Nucleus accumbens (tissue), 56 donors: ENCODE measurements at places on chromosomes 11 and 22.
A peak's percentile ranks its signal among the peaks of the same experiment; 100 is the strongest.

DNA sequence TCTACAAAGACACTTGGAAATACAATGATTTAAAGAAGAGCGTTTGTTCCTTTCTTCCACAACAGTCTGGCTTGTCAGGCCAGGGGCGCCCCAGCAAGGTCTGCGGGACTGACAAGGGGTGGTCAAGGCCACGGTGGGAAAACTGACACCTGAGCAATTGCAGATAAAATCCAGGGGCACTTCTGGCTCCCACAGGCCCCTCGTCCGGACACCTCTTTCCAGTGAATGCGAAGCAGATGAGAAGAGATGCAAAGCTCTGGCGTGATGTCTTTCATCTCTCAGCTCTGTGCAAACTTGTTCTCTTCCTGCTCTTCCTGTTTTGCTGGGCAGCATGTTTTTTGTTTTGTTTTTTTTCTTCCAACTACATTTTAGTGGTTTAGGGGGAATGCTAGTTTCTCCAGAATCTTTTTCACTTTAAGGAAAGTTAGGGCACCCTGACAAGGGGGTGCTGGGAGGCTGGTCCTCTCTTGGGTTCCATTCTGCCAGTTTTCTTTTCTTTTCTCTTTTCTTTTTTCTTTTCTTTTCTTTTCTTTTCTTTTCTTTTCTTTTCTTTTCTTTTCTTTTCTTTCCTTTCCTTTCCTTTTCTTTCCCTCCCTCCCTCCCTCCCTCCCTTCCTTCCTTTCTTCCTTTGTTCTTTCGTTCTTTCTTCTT lies 11.1 kb upstream of the CBX6 start:
- DNase-seq, result no peak

DNA sequence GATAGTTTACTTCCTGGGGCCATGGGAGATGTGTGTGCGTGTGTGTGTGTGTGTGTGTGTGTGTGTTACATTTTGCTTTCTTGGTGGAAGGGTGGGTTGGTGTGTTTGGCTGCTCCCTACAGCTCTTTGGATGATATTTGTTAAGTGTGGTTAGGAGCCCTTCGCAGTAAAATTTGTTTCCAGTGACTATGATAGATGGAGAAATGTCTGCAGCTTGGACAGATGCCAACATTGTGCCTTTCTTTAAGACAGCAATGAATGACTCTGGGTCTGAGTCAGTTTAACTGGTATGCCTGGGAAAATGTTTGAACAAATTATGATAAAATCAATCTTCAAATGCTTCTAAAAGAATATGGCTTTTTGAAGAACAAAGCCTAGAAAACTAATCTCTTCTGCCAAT lies 102.7 kb upstream of the TRPC6 start:
- no peak for DNase-seq

DNA sequence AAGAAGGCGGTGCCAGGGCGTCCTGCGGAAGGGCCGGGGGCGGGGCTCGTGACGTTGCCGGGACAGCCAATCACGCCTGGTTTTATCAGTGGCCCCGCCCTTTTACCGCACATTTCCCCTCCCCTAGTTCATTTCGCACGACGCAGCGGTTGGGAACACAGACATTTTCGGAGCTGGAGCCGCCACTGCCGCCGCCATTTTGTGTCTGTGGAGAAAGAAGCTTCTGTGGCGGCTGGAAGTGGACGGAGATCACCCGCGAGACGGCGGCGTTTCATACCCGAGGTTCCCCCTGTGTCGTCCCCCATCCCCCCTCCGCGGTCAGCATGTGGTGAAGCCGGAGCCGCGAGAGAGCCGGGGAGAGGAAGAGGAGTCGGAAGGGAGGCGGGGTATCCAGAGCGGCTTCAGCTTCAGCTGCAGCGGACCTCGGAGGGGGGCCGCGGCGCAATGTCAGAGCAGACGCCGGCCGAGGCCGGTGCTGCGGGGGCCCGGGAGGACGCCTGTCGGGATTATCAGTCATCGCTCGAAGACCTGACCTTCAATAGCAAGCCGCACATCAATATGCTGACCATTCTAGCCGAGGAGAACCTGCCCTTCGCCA lies at the start of gene PCF11:
Gene PCF11 (plus strand): TSS at position 136 of the 598 bp plus-strand sequence. CDS start 309 bp downstream, at position 445.
- DNase-seq, result no peak

DNA sequence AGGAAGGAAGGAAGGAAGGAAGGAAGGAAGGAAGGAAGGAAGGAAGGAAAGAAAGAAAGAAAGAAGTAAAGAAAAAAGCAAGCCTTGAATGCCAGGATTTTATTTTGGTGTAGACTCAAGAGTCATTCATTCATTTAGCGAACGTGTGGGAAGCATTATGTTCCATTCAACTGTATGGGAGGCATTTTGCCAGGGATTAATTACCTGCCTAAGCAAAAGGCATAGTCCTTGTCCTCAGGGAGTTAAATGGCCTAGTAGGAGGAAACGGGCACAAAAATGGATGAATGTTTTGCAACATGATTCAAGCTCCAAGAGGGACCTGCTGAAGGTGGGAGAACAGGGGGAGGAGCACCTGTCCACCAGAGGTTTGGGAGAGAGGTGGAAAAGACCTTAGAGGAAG lies 16.2 kb upstream of the ZNRF3 start:
- no peak for DNase-seq

DNA sequence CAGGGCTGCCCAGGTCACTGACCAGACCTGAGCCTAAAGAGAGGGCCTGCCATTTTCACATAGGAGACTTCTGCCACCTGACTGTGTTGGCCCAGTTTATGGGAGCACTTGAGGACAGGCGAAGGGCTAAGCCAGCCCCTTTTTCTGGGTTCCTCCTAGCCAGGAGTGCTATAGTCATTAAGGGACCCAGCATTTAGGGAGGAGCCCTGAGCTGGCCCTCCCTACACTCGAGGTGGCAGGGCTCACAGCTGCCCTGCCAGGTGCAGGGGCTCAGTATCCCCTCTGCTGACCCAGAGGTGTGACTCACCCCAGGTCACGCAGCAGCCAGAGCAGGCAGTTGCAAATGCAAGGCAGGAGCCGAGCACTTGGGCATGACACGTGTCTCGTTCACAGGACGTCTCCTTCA lies 86.3 kb upstream of the CRYBB3 start:
- DNase-seq, result no peak

DNA sequence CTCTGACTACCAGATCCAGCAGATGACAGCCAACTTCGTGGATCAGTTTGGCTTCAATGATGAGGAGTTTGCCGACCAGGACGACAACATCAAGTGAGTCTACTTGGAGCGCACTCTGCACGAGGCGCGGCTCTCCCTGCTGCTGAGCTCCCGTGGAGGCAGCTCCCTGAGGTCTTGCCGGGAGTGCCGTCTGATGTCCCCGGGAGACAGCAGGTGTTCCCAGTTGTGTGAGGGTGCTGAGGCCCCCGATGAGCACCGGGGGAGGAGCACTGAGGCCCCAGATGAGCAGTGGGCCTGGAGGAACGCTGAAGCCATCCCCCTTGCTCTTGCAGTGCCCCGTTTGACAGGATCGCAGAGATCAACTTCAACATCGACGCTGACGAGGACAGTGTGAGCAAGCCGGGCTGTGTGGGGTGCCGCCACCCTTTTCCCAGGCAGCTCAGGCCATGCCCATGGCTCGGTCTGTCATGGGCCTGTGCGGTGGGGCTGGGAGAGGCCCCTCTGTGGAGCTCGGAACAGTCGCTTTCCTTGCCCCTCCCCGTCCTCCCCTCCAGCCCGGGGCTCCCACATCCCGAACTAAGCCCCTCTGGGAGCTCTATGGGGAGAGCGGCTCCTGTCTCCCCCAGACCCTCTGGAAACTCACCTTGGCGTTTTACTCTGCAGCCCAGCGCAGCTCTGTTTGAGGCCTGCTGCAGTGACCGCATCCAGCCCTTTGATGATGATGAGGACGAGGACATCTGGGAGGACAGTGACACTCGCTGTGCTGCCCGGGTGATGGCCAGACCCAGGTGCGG lies 37.1 kb downstream of the SBF1 start:
- no peak for DNase-seq

GRCh38 chr11:128488471-128488870 lies 98.9 kb downstream of the ETS1 start:
- no peak for DNase-seq

GRCh38 chr22:17945888-17946648 lies 78.3 kb downstream of the MICAL3 start:
- no peak for DNase-seq

DNA sequence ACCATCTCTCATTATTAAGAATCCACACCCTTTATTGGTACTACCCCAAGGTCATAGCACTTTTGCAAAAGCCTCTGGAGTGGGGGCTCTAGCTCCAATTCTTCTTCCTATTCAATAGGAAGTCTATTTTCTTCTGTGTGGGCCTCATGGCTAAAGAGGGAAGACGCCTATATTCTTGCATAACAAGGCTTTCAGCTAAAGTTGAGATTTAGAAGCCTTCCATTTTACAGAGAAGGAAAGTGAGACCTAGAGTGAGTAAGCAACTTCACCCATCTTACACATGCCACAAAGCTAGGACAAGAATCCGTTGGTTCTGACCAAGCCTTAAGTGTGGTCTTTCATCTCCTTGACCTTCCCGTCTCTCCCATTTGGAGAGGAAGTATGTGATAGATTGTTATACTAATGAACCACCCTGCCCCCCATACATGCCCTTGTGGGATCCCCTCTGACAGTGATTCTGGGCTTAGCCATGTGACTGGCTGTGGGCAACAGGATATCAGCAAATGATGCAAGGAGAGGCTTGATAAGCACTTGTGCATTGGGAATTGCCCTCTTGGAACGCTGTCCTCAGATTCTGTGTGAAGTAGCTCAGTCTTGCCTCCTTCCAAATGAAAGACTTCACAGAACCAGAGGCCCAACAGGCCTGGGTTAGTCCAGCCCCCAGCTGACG lies 12.3 kb downstream of the BACE1 start:
- DNase-seq, result no peak

DNA sequence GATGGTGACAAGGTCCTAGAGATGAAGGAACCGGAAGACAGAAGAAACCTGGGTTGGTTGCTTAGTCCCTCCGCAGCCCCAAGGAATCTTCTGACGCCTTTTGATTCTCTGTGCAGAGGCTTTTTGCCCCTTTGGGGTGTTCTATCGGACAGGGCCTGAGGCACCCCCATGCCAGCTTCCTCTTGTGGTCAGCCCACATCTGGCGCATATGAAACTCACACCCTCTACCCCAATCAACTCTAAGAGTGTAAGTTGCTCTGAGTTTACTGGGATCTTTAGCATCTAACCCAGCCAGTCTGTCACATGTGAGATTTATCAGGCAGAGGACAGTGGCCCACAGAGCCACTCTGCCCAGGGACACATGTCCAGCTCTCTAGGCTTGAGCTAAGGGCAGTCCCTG lies 17.4 kb downstream of the RASD2 start:
- no peak for DNase-seq

DNA sequence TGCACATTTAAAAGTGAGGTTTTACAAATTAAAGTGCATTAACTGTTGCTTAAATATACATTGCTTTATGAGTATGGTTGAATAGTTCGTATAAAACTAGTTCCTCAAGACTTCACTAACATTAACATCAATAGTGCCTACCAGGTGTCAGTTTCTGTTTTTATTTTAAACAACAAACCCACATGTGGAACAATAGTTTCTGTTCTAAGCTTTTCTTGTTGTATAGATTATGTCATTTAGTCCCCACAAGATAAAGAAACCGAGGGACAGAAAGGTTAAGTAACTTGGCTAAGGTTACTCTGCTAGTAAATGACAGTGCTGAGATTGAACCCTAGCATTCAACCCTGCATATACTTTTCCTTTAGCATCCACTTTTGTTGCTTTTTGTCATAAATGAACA lies 41.4 kb upstream of the ST14 start:
- no peak for DNase-seq

DNA sequence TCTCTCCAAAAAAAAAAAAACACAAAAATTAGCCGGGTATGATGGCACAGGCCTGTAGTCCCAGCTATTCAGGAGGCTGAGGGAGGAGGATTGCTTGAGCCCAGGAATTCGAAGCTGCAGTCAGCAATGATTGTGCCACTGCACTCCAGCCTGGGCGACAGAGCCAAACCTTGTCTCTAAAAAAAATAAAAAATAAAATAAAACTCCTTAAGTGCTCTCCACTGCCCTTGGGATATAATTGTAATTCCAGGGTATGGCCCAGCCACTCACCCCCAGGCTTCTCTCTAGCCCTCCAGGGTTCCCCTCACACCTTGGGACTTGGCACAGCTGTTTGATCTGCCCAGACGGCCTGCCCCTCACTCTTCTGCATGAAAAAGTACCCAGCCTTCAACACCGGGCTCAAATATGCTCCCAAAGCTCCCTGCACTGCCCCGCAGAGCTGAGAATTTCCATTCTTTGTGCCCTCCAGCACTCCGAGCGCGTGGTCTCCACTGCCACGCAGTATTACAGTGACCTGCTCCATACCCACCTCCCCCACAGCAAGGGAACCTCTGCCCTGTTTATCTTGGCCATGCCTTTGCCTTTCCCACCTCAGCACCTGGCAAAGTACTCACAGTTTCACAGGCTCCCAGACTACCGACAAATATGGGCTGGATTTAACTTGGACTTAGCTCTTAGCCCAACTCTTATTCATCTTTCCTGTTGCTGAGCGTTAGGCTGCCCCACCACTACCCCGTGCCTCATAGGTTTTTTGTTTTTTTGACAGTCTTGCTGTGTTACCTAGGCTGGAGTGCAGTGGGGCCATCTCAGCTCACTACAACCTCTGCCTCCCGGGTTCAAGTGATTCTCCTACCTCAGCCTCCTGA lies 7.6 kb upstream of the FTH1 start:
- DNase-seq, result no peak

DNA sequence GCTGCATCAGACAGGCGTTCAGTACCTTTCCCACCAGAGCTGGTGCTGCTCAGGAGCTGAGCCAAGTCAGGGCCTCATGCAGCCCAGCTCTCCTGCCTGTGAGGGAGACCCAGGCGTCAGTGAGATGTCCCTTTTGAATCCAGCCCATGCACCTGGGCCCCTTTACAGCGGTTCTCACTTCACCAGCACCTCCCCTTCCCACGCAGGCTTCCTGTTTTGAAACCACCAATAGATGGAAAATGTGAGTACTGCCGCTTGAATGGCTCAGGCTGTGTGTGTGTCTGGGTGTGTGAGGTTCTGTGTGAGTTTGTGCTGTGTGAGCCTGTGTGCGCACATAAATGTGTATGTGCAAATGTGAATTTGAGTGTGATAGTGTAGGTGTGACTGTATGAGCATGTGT lies 88.4 kb downstream of the UBASH3B start:
- no peak for DNase-seq

GRCh38 chr11:44943696-44944095 lies 7.0 kb downstream of the TP53I11 start:
- DNase-seq, result no peak

- no peak for DNase-seq
These were observed 114.0 kb downstream of the ZNF280B start for GRCh38 chr22:22394591-22394990.

DNA sequence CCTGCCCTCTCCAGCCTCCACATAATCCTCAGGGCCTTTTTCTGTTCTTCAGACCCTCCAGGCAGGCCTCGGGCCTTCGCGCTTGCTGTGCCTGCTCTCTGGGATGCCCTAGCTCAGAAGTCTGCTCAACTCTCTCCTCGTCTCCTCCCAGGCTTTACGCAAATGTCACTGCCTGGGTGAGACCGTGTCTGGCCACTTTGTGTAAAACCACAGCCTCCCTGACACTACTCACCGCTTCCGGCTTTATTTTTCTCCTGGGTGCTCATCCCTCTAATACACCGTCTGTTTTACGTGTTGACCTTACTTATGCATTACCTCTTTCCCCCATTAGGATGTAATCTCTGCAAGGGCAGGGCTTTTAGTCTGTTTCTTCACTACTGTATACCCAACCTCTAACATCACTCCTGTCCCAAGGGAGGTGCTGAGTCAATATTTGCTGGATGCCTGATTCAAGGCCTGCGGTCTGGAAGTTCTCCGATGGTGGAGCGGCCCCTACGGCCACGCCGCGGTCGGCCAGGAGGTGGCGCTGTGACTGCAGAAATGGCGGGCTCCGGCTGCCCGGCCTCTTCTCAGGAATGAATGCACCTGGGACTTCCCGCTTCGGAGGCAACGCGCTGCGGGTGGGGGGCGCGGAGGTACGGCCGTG lies 58.2 kb upstream of the THY1 start:
- peak; percentile 64 for DNase-seq

GRCh38 chr11:94746721-94747120 lies 21.4 kb upstream of the AMOTL1 start:
- no peak for DNase-seq
